Left renal pelvis (tissue), 4 donors: ENCODE measurements at places on chromosomes 7 and 10.

GRCh38 chr7:148852272-148852671 lies 31.8 kb downstream of the EZH2 start:
- no peak for DNase-seq

- no peak for DNase-seq
Measured at GRCh38 chr10:96397902-96398301, 39.1 kb upstream of the OPALIN start.

GRCh38 chr7:19116121-19117090 lies 1.0 kb downstream of the TWIST1 start:
- no peak for DNase-seq

DNA sequence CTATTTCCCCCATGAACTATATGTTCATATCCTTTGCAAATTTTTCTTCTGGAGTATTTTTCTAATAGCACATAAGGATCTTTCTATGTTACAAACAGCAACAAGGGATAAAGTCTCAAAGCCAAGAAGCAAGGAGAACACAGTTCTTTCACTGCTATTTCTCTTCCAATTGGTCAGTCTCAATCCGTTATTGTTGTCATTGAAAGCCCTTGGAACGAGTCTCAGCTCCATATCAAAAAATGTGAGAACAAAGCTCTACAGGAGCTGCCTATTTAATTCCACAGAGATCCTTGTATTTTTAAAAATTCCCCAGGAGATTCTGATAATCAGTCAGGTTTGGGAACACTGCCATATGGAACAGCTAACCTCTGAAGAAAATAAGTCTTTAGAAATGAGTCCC lies 15.7 kb downstream of the SLC35B4 start:
- no peak for DNase-seq

GRCh38 chr10:88499569-88500470 lies 83.3 kb downstream of the RNLS start:
- DNase-seq, result no peak

- DNase-seq, result peak; percentile 62
Measured at GRCh38 chr7:33932832-33933468, 27.6 kb downstream of the BMPER start.

- no peak for DNase-seq
Measured at GRCh38 chr10:131085091-131085860, 226.2 kb downstream of the TCERG1L start.

GRCh38 chr10:116098411-116099022 lies 174.5 kb downstream of the GFRA1 start:
- peak; percentile 46 for DNase-seq

GRCh38 chr7:42606193-42606905 lies 305.5 kb downstream of the C7orf25 start:
- DNase-seq, result no peak

GRCh38 chr10:66792441-66792840 lies 133.4 kb upstream of the LRRTM3 start:
- DNase-seq, result no peak

GRCh38 chr10:111835574-111835973 lies 348.0 kb downstream of the GPAM start:
- DNase-seq, result peak; percentile 32

DNA sequence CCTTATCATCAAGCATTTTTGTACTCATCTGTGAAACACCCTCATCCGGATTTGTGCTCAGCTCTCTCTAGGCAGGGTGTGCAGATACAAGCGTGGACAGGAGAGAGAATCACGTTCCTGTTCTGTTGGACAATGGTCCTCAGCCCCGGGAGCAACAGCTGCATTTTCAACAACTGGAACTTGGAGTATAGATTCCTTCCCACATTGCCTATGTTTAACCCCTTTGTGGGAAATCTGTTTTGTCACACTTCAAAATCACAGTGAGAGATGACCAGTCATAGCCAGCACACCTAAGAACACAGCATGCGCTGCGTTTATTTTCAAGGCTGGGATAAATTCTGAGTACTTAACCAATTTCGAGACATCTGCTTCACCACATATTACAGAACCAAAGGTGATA lies 32.5 kb downstream of the MAP3K8 start:
- DNase-seq, result no peak

- DNase-seq, result no peak
Measured at GRCh38 chr7:91504919-91505318, 240.7 kb downstream of the FZD1 start.

- DNase-seq, result no peak
Measured at GRCh38 chr7:114073701-114074100, 154.9 kb upstream of the PPP1R3A start.

DNA sequence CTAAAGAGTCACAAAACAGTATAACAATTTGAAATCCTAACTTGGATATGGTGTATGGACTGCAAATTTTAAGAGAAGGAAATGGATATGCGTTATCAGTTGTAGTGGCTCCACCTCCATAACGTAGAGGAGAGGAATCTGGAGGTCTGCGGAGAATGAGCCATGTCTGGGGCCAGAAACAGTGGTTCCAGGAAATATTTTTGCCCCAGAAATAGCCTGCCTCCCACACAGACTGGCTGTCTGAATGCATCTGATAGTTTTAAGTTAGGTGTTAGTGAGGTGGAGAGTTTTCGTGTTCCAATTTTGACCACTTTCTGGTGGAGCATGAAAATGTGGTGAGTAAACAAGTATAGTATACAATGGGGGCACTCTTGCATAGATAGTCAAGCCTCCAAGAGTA lies 1.6 kb downstream of the PHTF2 start:
- no peak for DNase-seq

DNA sequence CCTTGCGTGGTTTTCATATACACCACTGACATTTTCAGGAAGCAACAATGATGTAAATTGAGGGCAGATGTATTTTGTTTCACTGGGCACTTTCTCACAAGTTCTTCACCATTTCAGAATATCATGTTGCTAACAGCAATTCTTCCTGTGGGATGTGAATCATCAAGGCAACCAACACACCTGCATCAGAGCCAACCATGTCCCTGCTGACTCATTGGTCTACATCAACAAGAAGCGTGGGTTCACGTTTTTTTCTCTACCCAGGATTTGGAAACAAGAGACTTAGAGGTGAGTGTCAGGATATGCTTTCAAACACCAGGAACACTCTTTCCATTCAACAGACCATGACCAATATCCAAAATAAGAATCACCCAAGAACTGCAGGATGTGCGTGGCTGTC lies 203.9 kb downstream of the TEX36 start:
- no peak for DNase-seq

DNA sequence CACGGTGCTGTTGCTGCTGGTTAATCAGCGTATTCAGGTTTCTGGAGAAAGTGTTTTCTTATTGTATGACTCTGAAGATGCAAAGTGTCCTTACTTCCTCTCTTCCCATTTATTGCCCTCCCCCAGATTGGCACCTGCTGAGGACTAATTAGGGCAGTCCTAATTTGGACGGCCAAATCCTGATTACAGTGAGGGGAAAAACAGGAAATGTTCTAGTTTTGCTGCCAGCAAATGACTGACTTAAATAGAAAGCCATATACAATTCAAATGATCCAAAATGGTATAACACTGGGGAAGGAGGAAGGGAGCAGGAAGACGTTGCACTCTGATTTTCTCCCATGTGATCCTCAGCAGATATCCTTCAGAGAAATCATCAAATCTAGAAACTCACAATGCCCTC lies 222.4 kb upstream of the LRGUK start:
- DNase-seq, result no peak

- DNase-seq, result no peak
Measured at GRCh38 chr10:66591865-66592264, 334.0 kb upstream of the LRRTM3 start.

DNA sequence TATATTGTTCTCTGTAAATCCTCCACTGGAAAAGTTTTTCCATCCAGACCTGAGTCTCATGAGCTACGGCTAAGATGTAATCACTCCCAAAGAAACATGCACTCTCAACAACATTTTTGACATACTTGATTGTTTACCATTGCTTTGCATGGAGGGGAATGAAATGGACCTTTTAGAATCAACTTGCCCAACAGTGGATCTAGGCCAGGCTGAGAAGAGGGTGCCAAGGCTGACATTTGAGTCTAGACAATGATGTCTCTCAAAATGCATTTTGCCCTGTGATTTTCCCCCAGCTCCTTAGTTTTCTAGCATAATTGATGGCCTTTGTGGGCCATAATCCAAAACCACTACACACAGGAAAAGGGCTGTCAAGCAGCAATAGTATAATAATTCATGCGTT lies 297.9 kb upstream of the KLF6 start:
- DNase-seq, result no peak

DNA sequence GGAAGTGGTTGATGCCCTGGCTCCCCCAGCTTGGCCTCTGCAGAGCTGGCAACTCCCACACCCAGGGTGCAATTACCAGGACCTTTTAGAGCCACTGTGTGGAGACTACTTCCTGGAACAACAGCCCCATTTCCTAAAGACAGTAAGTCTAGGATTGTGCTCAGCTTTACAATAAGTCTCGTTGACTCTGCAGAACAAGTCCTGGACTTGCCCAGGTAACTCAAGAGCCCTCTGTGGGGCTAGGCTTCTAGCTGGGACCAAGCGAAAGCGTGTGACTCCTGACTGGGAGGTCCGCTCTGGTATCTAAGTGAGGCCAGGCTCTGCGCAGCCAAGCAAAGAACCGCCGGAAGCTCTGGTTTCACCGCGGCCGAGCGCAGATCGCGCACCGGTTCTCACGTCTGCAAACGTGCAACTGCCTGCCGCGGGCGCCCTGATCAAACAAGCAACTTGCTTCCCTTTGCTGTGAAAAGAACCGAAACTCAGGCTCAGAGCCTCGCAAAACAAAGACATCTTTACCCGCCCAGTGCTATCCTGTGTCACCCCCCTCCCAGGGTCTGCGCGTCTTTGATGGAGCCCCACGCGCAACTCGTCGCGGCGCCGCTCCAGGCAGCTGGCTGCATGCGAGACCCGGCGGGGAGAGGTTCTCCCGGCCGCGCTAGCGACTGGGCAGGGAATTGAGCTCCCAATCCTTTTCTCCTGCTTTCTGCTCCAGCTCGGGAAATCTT lies 4.4 kb upstream of the PDLIM1 start:
- no peak for DNase-seq

DNA sequence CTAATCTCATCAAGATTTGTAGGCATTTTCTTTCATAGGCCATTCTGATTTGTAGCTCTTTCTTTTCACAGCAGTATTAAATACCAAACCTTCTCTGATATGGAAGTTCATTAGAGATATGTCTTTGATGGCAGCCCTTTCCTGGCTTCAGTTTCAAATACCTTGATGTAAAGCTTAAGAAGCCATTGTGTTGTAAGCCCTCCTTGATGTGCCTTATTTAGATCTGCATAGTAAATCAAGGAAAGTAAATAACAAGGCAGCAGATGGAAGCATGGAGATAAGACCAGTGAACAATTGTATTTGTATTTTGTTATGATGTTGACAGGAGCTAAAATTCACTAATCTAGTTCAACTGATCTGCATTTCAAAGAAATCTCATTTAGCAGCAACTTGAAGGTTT lies 234.9 kb upstream of the PPP1R3A start:
- DNase-seq, result no peak

DNA sequence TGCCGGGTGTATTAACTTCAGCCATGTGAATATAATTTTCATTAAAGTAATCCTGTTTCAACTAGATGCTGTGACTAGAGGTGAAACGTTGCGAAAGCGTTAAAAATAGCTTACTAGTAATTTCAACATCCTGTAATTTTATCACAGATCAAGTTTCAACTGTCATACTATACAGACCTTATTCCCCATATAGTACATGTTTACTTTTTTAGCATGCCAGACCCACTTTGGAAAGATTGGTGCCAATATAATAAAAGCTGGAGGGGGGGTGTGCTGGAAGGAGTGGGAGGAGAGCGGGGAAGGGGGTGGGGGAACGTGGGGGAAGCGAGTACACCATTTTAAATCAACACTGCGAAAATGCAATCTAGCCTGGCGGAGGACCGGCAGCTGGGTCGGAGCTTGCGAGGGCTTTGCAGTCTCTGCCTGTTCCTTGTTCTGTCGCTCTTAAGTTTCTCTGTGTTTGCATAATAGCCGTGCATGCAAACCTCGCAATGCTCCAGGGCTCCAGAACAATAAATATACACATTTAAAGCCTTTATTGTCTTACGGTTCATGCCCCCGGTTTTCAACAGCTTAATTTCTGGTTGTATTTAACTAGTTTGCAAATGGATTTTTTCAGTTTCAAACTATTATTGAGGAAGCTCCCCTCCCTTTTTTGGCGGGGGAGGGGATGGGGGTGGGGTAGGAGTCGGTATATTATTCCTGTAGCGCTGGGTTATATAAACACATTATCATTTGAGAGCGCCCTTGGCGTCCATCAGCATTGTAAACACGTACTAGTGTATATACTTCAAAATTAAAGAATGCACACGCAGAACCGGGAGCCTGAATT lies 1.3 kb upstream of the ARID5B start:
- DNase-seq, result no peak

DNA sequence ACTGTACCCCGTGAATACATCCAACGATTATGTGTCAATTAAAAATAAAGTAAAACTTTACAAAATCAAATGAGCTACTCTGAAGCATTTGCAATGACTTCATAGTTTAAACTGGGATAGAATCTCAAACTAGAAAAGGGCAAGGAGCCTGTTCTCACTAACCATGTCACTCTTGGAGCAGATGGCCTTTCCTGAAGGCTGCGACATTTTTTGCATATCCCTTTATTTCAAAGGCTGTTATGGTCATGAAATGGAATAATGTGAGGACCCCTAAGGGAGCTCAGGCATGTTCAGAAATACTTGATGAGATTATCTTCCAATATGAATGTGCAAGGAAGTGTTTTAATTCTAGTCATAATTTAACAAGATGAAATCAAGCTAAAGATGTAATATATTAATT lies 679.4 kb downstream of the NRG3 start:
- no peak for DNase-seq

- peak; percentile 45 for DNase-seq
Measured at GRCh38 chr10:110279407-110279986, 25.2 kb downstream of the SMNDC1 start.

DNA sequence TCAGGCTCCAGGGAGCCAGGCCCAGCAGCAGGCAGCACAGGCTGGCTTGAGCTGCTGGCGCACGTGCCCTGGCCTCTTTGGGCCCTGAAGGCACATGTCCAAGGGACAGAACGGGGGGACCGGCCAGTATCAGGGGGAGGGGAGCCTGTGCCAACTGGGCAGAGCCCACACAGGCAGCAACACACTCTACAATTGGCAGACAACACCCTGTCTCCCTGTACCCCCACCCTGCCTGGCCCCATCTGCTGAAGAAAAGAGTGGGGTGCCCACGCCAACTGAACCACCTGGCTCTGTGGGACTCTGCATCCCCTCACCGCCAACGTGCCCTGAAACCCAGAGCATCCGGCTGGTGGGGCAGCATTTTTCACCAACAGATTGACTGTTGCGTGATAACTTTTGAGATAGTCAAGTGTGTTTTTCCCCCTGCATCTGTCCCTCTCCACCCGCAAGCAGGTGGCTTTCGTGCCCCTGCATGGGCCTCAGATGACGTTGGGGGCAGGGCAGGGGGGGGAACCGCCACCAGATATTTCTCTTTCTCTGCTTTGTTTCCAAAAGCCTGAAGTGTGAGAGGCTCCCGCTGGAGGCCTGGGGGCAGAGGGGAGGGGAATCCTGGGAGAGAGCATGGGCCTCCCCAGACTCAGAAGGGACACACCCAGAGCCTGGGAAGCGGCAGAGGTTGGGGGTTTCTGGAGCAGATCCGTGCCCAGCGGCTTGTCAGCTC lies 21.8 kb downstream of the SLIT1 start:
- DNase-seq, result no peak

GRCh38 chr7:20438694-20439376 lies 108.1 kb downstream of the ITGB8 start:
- DNase-seq, result no peak

GRCh38 chr7:150784120-150784736 lies 15.9 kb downstream of the TMEM176B start:
- no peak for DNase-seq
